ENCODE measurements at places on chromosomes 7 and 10.

DNA sequence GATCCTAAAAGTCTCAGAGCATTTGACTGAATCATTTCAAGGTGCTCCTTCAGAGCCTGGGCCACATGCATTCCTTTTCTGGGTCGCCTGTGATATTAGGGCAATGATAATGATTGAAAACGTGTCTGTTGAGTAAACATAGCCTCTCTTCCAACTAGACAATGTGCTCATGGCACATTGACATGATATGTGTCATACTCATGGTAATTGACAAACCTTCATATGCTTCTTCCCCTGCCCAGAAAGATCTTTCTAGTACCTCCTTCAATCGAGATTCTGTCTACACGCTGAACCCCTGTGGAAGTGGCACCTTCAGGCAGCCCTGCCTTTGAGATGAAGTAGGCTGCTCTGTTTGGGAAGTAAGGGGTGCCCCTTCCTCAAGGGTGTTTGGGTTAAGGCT lies 98.9 kb upstream of the TCF7L2 start:
- DNase-seq, result no peak

- DNase-seq, result no peak
Measured at GRCh38 chr10:124009231-124010015, 84.0 kb downstream of the CHST15 start.

DNA sequence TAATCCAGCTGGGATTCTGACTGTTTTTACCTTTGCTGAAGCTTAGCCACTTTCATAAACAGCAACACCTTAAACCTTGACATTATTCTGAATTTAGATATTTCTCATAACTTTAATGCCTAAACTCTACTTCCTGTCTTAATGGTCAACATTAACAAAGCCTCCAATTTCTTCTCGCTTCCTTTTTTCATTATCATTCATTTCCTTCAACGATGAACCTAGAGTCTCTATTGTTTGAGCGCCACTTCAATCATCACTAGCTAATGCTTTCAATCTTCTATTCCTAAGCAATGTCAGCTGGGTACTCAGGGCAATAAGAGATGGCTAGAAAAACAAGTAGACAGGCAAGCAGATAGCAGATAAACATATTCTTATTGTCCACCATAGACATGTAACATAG lies 96.6 kb upstream of the TMEM196 start:
- DNase-seq, result no peak

DNA sequence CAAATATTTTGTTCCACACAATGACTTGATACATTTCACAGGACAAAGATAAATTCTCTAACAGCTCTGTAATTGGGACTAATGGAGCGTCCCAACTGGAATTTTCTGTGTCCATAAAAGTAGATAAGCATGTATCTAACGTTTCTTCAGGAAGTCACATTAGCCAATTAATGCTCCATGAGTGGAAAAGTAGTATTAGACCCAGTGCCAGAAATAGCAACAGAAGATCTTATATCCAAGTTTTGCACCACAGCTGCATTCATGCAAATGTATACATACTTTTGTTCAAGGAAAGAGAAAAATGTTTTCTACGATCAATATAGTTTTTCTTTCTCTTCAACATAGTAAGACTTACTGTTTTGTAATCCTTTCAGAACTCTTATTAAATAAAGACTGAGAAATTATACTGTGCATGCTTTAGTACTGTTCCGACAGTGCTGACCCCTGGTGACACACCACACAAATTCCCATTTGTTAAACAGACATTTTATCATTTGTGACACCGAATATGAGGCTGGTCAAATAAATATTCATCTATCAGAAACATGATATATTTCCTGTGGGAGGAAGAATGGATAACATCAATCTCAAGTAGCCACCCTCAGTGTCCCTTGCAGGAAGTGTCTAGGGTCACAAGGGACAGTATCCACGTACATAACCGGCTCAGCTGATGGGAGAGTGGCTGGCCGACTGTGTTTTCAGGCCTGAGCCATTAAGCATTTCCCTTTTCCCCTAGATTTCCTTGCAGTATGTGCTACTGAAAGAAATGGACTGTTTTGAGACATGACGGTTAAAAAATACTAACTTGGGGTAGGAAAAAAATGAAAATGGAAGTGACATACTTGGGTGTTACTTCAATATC lies 102.1 kb upstream of the RSU1 start:
- DNase-seq, result no peak

DNA sequence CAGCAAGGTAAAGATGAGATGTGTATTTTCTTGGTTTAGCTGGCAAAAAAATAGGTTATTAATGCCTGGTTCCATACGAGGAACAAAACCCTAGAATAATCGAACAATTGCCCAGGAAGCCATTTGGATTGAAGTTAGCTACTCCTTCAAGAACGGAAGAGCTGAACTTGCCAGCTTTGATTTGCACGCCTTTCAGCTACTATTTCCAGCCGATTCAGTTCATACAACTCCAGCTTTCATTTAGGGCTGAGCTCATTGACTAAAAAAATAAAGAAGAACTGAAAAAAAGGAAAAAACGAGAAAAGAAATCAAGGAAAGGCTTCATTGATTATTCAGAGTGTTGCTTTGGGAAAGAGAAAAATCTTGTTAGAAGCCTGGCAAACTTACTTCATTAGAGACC lies 60.4 kb downstream of the PTN start:
- DNase-seq, result no peak

GRCh38 chr7:104961821-104962220 lies 52.2 kb upstream of the KMT2E start:
- no peak for DNase-seq

- DNase-seq, result no peak
Measured at GRCh38 chr10:2895594-2896196, 171.7 kb upstream of the PFKP start.

DNA sequence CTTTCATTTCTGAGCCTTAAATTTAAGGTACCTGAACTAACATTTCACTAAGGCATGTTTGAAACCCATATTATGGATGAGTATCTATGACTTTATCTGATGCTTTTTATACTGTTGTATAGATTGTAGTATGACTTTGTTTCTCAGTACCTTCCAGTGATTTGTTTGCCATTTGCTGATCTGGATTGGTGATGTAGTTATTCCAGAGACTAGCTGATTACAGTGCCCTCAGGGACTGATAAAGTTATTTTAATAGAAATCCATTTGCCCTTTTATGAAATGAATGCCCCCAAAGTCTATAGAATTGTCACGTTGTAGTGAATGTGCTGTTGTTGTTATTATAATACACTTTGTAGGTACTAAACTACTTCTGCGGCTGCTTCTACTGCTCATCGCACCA lies 385.4 kb upstream of the LRGUK start:
- DNase-seq, result no peak

DNA sequence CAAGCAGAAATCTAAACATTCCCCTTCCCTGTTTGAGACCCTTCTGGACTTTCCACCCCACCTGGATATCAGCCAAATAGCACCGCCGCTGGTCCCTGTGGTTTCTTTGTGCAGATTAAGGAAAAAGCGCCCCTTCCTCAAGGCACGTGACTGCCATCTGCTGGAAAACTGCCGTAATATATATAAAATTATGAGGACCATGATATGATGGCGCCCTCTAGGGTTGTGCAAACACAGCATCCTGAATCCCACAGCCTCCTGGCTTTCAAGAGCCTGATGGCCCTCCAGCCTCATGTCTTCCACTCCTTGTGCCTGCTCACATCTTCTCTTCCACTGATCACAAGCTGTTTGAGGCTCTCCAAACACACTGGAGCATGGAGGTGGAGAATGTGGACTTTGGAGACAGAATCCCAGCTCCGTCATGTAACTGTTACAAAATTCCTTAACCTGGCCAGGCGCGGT lies 121.3 kb downstream of the MYL10 start:
- peak; percentile 91 for DNase-seq

GRCh38 chr7:20778063-20778721 lies 8.5 kb downstream of the SP8 start:
- peak; percentile 84 for DNase-seq

DNA sequence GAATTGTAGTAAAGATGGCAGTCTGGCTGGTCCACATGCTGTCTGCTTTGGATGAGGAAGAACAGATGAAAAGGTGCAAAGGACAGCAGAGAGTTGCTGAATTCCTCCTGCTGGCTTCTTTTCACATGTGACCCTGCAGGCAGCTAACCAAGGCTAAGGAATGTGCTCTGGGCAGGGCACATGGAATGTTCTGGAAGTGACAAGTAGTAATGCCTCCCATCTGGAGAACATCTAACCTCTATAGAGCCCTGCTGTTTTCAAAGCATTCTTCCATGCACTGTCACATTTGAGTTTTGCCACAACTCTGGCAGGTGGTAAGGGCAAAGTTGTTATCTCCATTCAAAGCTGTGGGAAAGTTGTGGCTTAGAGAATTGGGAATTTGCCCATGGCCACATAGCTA lies 208.8 kb downstream of the STK31 start:
- DNase-seq, result no peak

- no peak for DNase-seq
Measured at GRCh38 chr10:117327262-117327661, 48.0 kb downstream of the PDZD8 start.

- DNase-seq, result no peak
Measured at GRCh38 chr10:71344993-71345480, 26.0 kb downstream of the SLC29A3 start.

DNA sequence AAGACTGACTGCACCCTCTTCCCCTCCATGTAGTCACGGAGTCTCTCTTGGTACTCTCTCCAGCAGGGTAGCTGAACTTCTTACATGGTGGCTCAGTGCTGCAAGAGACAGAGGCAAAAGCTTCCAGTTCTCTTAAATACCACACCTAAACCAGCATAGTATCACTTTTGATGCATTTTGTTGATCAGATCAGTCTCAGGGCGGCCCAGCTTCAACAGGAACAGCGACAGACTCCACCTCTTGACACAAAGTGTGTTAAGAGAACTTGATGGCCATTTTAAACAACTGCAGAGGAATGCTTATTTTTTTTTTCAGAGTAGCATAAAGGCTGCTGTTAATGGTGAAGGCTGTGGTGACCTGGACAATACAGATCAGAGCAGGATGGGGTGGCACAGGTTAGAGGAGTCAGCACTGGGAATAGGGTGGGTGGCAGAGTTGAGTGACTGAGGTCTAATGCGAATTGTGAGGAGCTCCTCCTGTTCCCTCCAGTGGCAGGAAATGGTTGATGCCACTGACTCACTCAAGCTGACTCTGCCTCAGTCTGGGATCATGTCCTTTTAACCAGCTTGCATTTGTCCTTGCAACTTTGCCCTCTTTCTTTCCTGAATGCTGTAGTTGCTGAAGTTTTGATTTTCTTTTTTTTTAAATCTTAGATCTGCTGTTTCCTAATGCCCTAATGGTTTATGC lies 17.3 kb downstream of the MGAM start:
- peak; percentile 20 for DNase-seq

DNA sequence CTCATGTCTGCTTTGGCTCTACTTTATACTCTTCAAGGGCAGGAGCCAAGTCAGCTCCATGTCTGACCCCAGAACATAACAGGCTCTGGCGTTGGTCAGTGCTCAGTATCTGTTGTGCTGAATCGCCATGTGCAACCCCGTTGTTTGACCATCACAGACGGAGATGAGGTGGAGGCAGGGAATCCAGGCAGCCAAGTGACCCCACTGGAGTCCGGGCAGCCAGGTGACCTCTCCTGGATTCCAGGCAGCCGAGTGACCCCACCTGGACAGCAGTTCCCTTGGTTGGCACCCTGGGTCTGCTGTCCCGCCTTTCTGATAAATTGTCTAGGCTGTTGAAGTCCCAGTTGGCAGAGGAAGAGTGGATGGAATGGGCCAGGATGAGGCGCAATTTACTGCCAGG lies 232.2 kb downstream of the TCERG1L start:
- DNase-seq, result no peak

- no peak for DNase-seq
Measured at GRCh38 chr10:104981995-104982394, 340.9 kb downstream of the SORCS3 start.

GRCh38 chr10:78758176-78758575 lies 310.6 kb upstream of the ZMIZ1 start:
- DNase-seq, result no peak

DNA sequence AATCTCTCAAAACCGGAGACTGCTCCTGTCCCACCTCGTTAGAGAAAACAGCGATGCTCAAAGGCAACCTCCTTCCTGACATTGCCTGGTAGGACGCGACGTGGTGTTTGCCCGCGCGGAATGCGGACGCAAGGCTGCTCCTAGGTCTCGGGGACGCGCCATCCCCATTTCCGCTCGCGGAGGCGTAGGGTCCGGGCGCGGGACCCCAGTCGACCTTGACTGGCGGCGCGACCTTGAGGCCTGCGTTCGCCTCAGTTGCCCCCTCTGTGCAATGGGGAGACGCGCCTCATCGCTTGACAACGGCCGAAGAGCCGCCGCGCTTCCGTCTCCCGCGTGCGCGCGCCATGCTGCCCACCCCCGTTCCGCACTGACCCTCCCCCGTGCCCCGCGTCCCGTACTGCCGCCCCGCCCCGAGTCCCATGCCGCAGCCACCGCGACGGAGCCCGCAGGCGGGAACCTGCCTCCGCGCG lies 412 bp upstream of the PPIA start:
- no peak for DNase-seq

DNA sequence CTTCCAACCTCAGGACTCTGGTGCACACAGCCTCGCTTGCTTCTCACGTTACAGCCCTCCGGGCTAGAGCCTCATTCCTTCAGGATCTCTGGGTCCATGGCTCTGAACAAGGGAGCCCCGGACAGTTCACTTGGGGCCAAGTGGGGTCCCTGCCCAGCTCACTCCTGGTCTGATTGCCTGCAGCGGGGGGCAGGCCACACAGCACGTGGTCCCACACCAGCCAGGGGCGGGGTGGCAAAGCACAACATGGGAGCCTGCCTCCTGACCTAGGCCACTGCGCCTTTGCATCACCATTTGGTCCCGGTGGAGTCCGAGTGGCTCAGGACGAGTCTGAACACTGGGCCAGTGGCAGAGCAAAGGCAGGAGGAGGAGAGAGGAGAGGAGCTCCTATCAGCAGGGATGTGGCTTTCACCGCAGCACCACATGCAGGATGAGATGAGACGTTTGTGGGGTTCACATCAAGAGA lies 13.4 kb upstream of the CRYGN start:
- DNase-seq, result no peak

DNA sequence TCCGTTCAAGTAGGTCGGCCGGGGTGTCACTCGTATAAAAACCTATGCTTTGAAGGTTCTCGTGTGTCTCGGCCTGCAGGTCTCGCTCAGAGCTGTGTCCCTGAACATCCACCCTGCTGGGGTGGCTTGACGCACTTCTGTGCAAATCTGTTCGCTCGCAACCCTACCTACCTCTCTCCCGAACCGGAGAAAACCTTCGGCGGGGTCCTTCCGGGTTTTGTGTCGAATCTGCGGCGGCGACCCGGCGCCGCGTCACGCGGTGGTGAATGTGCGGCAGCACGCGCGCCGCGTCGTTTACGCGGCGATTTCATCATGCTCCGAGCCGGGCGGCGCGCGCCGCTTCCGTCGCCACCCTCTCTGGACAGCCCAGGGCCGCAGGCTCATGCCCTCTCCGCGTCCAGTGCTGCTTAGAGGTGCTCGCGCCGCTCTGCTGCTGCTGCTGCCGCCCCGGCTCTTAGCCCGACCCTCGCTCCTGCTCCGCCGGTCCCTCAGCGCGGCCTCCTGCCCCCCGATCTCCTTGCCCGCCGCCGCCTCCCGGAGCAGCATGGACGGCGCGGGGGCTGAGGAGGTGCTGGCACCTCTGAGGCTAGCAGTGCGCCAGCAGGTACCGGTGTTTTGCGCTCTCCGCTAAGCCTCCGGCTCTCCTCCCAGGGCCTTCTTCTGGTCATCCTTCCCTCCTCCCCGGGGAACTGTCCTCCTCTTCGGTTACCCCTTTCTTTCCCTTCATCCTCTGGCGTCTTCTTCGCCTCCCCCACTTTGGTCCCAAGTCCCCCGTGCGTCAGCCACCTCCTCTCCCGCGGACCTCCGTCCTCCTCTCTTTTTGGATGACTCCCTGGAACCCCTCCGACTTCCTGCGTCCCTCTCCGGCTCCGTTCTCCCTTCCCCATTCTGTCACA lies at the start of gene GARS1:
TSS of gene GARS1 (plus strand) at position 339 of the 896 bp plus-strand sequence. CDS start at position 383, 44 bp downstream.
- DNase-seq, result peak; percentile 95

GRCh38 chr7:134509010-134509409 lies 18.4 kb upstream of the AKR1B10 start:
- no peak for DNase-seq
